ENCODE measurements at places on chromosomes 16 and 17. TPM values are rescaled to one million over a fixed set of nuclear protein-coding genes. Genes with fewer than 3 reads are reported as not detected.

DNA sequence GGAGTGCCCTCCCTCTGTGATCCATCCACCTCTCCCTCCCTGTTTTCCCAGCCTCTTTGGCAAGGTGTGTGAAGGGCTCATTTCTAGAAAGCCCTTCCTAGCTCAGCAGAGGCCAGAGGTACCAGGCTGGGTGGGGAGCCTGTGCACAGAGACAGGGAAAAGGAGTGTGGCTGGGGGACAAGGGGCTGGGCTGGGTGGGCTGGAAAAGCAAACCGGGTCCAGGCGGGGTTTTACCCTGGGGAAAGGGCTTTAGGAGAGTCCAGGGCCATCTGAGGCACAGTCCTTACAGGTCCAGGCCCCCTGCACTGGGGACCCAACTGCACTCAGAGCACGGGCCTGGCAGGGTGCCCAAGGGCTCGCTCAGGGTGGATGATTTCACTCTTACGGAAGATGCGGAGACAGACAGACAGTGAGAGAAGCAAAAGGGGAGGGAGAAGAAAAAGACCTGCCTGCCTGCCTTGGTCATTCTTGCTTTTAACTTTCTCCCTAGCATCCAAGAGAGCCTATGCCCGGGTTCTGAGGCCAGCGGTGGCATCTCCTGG lies 7.0 kb downstream of the CRHR1 start:
- DNase-seq = no peak
- H3K4me1 ChIP-seq = no peaks in the 10 kb centered on the region
- H3K27ac ChIP-seq = no peak overlapping the region

DNA sequence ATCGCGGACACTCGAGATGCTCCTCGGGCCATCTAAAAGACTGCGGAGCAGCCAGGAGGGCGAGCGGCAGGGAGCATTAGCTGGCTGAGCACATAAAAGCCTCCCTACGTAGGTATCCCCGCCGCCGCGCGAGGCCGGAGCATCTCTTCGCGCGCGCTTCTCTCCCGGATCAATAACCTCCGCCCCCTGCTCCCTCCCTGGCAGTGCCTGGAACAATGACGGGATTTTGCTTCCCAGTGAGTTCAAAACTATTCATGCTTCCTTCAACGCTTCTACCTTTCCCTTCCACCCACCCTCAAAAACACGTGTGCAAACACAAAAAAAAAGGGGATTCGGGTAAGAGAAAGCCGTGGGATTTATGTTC lies 984 bp downstream of the CENPV start:
- H3K27ac ChIP-seq = peak overlapping the region; percentile 32
- peak; percentile 58 for DNase-seq
- H3K27me3 ChIP-seq = no peaks in the 10 kb centered on the region
- H3K4me1 ChIP-seq = peaks cover 22% of the 10 kb centered on the region
- peak overlapping the region; percentile 96 for H3K4me3 ChIP-seq

GRCh38 chr17:12613566-12613965 lies 52.1 kb upstream of the MYOCD start:
- DNase-seq = no peak
- no peak overlapping the region for H3K4me3 ChIP-seq
- H3K27me3 ChIP-seq = no peaks in the 10 kb centered on the region
- H3K4me1 ChIP-seq = no peaks in the 10 kb centered on the region
- no peaks in the 10 kb centered on the region for H3K36me3 ChIP-seq
- H3K27ac ChIP-seq = no peak overlapping the region

- DNase-seq = no peak
- peaks cover 6% of the 10 kb centered on the region for H3K4me1 ChIP-seq
- no peaks in the 10 kb centered on the region for H3K36me3 ChIP-seq
- peaks cover under 1% of the 10 kb centered on the region for H3K27me3 ChIP-seq
- no peak overlapping the region for H3K27ac ChIP-seq
- no peak overlapping the region for H3K4me3 ChIP-seq
These were observed 50.4 kb upstream of the CIBAR2 start for GRCh38 chr16:85162478-85163277.

Gene ACSM2A
- total RNA-seq = not detected

Measured in activated naive CD4-positive, alpha-beta T cell treated with anti-CD3 and anti-CD28 coated beads for 36 hours (primary cell).